ENCODE measurements at places on chromosomes 5 and 9. TPM values are rescaled to one million over a fixed set of nuclear protein-coding genes. Genes with fewer than 3 reads are reported as not detected.

- DNase-seq = no peak
These were observed 202.6 kb downstream of the DCP2 start for GRCh38 chr5:113179156-113179555.

DNA sequence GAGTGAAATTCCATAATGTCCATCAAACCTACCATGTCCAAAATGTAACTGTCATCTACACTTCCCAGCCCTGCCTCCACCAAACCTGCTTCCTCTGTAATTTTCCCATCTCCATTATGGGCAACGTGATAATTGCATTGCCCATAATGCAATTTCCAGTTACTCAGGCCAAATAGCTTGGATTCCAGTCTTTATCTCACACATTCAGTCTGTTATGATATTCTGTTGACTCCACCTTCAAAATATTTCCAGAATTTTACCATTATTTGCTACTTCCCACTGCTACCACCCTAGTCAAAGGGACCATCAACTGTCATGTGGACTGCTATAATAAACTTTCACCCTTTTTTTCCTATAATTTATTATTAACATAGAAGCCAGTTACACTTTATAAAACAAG is 256.0 kb downstream of the CWC27 start:
- DNase-seq = no peak

- DNase-seq = no peak
These were observed 75.0 kb downstream of the TLE1 start for GRCh38 chr9:81614335-81614734.

GRCh38 chr5:79886456-79886855 is 104.6 kb downstream of the MTX3 start:
- DNase-seq = no peak

The MSMP gene
- 0.88 TPM for total RNA-seq
